ENCODE measurements at places on chromosomes 2 and 18.

GRCh38 chr2:240896871-240897692, 1.1 kb upstream of the MAB21L4 start:
- DNase-seq = no peak

DNA sequence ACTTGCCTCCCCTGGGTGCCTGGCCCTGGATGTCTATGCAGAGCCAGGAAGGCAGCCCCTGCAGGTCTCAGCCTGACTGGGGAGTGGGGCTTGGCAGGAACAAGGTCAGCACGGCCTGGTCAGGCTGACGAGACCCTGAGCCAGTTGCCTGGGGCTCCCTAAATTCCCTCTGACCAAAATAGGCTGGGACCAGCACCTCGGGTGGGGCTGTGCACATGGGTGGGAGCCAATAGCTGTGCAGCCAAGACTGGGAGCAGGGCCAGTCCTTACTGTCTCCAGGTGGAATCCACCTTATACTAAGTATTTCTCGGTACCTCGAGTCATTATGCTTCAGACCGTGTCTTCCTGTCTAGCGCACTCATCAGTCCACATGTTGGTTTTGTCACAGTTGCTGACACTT, 11.4 kb upstream of the IL1R2 start:
- no peak for DNase-seq

DNA sequence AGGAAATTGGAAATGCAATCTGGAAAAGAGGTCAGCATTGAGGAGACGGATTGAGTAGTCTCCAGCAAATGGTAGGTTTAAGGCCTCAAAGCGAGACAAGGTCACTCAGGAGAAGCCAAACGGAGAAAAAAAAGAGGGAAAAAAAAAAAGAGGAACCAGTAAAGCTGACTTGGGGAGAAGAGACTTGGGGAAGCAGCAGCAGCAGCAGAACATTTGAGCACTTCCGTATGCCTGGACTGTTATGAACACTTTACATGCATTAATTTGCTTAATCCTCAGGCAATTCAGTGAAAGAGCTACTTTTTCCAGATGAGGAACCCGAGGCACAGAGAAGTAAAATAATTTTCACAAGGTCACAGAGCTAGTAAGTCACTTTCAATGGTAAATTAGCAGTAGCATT, 81.3 kb downstream of the OSBPL6 start:
- no peak for DNase-seq

GRCh38 chr2:22517141-22517540, 867.8 kb upstream of the KLHL29 start:
- no peak for DNase-seq

- no peak for DNase-seq
Measured at GRCh38 chr2:181264001-181264400, 193.2 kb upstream of the ITGA4 start.

Data from activated gamma-delta T cell treated with Interleukin-2 at 50 U/mL for 16 hours (primary cell).